Stimulated activated CD8-positive, alpha-beta memory T cell treated with anti-CD3 and anti-CD28 coated beads, Interleukin-7, amount 100 ng/mL, for 4 hours (primary cell): ENCODE measurements at places on chromosomes 6 and 20.

GRCh38 chr6:143279385-143279784 lies 171.1 kb downstream of the ADAT2 start:
- DNase-seq = no peak

DNA sequence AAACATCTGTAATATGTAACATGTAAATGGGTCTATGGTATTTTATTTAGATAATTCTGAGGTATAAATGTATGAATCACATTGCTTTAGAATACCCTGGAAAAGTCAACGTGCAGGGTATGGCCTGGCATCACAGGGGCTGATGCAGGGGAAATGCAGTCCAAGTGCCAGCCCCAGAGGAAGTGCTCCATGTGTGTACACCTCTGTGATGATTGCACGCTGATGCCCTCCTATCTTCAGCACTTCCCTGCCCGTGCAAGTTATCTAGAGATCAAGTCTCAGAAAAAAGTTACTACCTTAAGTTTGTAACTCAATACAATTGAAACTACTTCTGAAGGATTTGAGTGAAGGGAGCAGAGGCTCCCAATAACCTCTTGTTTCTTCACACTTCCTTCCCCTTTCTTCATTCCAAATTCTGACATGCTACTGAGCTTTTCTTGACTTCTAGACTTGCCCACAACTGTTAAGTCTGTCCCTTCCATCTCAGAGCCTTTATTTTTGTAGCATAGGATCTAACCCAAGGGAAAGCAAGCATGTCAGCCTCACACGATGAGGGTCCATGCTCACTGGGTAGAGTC lies 2.2 kb downstream of the SMLR1 start:
- DNase-seq = no peak

DNA sequence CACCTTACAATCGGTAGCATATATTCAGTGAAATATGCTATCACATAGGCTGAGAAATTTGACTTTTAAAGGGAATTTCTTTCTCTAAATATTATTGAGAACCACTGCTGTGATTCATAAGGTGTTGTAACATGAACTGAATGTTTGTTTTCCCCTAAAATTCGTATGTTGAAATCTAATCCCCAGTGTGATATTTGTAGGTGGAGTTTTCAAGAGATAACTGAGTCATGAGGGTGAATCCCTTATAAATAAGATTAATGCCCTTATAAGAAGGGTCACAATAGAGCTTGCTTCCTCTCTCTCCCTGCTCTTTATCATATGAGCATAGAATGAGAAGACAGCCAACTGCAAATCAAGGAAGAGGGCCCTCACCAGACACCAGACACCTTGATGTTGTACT lies 64.8 kb downstream of the LMBRD1 start:
- no peak for DNase-seq

DNA sequence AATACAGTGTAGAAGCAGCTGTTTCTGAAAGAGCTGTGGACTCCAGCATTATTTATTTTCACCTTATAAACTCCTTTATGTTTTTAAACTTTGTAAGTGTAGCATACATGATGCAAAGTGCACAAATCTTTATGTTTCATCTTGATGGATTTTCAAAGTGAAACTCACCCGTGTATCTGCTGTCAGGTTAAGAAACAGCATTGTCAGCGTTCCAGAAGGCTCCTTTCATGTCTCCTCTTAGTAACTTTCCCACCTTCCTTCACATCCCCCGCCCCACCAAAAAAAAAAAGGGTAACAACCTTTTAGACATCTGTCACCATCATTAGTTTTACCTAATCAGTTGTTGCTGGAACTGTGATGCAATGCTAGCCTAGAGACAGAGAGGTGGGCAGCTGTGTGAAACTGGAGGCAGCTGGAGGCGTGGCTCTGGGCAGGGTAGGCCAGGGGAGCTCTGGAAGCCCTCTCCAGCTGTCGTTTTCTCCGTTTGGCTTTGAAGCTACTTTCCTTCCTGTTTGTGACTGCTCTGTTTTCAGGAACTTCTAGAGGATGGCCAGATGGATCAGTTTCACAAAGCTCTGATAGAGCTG lies 7.2 kb downstream of the ACTR5 start:
- no peak for DNase-seq

GRCh38 chr20:33674294-33675135 lies at the start of gene NECAB3:
Gene NECAB3, minus strand, starts transcription at chr20:33674428. Its CDS starts 76 bp downstream, at chr20:33674352.
- peak; percentile 55 for DNase-seq

DNA sequence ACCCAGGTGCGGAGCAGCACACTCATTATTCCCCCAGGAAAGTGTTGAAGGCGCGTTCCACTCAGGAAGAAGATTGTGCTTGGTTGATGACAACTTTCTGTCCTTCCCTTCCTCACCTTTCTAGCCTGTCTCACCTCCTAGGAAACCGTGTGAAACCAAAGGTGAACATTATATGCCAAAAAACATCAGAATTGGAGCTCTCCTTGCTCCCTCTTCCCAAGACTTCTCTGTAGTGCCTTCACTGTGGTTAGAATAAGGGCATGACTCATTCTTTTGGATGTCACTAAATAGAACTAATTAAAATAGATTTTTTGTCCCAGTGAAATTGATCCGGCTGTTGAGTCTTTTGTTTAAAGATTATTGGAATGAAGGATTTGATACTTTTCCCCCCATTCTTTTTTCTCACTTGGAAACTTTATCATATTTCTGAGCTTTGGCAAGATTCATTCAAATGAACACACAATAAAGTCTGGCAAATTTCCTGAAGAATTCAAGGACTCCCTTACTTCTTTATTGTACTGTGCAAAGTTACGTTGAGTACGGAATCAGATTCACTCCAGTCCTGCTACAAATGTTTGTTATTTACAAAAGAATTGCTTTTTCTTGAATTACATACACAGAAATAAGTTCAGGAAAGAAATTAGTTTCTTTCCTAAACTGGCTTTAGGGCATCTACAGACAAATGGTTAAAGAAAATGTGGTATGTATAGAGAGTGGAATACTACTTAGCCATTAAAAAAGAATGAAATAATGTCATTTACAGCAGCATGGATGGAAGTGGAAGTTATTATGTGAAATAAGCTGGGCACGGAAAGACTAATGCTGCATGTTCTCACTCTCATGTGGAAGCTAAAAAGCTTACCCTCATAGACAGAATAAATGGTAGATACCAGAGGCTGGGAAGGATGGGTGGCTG lies 142.8 kb upstream of the AKAP12 start:
- DNase-seq = no peak

DNA sequence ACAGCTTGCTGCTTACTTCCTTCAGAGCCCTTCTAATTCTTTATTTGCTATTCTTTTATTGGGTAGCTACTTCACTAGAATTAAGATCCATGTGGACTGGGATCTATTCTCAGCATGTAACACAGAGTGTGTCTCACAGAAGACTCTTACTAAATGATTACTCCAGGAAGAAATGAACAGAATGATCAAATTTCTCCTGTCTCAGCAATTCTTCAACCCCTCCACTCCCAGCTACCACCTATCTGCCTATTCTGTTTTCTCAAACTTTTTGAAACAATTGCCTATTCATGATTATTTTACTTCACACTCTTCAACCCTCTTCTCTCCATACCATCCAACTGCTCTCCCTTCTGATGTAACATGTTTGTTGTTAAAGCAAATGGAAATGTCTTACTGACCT lies 132.6 kb downstream of the BTBD9 start:
- no peak for DNase-seq

GRCh38 chr6:14281811-14282660 lies 164.5 kb downstream of the CD83 start:
- no peak for DNase-seq

DNA sequence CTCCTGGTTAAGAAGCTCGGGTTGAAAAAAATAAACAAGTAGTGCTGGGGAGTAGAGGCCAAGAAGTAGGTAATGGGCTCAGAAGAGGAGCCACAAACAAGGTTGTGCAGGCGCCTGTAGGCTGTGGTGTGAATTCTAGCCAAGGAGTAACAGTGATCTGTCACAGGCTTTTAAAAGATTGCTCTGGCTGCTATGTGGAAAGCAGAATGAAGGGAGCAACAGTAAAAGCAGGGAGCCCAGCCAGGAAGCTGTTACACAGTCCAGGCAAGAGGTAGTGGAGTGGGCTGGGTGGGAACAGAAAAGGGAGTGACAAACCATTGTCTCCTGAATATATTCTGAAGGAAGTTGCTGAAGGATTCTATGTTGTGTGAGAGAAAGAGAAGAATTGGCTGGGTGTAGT lies 2.0 kb downstream of the HFE start:
- no peak for DNase-seq

DNA sequence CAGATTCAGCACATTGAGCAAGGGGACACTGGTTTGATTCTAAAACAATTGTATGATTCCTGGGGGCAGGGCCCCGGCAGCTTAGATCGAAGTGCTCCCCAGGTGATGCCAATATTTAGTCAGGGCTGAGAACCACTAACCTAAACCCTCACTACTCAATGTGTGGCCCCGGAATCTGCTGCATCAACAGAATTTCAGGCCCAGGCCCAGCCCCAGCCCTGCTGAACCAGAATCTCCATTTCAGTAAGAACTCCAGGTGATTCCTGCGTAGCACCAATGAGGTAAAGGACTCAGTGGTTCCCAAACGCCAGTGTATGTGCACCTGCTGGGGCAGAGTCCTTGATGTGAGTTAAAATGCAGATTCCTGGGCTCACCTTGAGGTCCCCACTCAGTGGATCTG lies 152.8 kb upstream of the KCNG1 start:
- no peak for DNase-seq

DNA sequence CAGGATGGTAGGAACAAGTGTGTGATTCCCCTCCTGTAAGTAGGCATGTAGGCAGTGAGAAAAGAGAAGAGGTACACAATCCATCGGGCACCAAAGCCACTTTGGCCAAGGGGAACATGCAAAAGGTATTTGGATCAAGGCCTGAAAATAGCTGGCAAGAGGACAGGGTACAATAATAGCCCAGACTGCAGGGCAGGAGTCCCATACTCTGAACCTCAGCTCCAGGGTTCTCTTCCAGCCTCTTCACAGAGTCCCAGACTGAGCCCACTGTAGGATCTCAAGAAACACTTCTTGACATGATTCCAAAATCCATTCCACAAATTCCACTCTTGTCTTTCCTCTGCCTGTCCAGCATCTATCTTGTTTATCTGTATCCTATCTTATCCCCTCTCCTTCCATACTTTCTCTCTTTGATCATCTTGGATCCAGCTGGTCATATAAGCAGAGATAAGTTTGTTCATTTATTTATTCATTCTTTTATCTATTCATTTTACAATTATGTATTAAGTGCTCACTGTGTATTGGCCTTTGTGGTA lies 19.7 kb downstream of the ACSS2 start:
- DNase-seq = no peak
